Activated naive CD4-positive, alpha-beta T cell treated with Interleukin-2 at 50 U/mL for 16 hours (primary cell): ENCODE measurements at places on chromosomes 3 and 15.

DNA sequence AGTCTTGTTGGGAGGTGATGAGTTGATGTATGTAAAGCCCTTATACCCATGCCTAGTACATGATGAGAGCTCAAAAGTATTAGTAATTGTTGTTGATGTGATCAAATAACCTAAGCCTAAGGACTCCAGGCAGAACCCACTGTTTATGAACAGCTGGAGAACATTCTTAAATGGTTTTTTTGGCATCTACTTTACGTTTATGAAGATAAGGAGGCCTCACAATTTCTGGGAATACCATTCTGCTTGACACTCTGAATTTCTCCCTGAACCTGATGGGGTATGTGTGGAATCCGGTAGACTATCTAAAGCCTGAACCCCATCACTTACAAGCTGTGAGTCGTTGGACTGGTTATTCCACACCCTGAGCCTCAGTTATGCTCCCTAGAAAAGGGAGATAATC is 244.6 kb upstream of the WNT5A start:
- DNase-seq: no peak

DNA sequence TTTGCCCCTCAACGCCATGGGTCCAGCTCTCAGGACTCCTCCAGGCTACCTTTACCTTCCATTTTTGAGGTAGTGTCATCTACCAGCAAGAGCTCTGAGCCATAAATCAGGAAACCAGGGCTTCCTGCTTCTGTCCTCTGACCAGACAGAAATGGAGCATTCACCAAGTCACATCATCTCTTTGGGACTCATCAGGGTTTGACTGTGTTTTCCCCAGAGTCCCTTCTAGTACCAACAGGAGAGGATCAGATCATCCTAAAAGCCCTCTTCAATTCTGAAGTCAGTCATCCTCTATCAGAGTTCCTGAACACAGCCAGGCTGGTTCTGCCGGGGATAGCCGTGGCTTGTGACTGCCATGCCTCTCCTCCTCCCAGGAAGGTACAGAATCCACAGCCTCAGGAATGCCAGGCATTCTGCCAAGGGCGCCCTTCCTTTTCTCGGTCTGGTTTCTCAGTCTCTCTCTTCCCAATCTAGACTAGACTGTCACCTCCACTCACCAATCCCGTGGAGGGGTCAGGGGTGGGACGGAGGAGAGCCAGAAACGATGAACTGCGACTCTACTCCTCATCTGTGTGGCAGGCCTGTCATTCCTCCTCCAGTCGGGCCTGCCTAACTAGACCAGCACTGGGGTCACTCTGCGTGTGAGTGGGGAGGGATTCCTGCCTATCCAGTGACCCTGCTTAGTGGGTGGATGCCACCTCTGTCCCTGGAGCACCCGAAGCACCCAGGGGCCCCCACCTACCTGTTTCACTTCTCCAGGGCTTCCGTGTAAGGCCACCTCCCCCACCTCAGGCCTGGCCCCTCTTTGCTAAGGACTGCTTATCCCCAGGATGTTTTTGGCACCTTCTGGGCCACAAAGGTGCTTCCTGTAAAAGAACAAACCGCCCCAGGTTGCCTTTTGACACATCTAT is 30.9 kb downstream of the CCNL1 start:
- DNase-seq: peak; percentile 32

- DNase-seq: no peak
Measured at GRCh38 chr15:81863162-81863561, 182.7 kb downstream of the MEX3B start.

GRCh38 chr3:58564054-58564453 is 13.1 kb downstream of the FAM107A start:
- DNase-seq: no peak

GRCh38 chr15:80416702-80417101 is 12.5 kb downstream of the ARNT2 start:
- DNase-seq: no peak

DNA sequence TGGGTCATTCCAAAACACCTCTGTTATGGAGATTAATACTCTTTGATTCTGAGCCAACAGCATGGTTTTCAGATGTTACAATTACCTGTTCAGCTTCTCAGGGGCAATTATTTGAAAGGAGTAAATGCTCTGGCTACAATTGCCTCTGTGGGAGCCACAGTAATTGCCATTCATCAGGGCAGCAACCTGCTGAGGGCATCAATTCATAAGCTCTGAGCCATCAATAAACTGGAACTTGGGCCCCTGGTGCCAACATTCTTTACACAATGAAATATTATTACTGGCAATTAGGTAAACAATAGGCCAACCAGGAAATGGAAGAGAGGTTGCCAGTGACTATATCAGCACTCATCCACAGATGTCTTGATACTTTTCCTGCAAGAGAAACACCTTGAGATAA is 660.8 kb downstream of the MECOM start:
- no peak for DNase-seq

- no peak for DNase-seq
Measured at GRCh38 chr3:122324871-122325323, at the start of gene CSTA. CSTA (plus strand) TSS chr3:122325248; CDS start chr3:122325293, 45 bp downstream.

- DNase-seq: no peak
Measured at GRCh38 chr3:136547293-136547692, 204.9 kb downstream of the STAG1 start.

- no peak for DNase-seq
Measured at GRCh38 chr3:88767746-88768145, 339.7 kb upstream of the EPHA3 start.

- no peak for DNase-seq
Measured at GRCh38 chr3:117063930-117064329, 354.4 kb downstream of the TUSC7 start.

GRCh38 chr3:139307072-139307491 is 36.7 kb upstream of the MRPS22 start:
- DNase-seq: no peak

DNA sequence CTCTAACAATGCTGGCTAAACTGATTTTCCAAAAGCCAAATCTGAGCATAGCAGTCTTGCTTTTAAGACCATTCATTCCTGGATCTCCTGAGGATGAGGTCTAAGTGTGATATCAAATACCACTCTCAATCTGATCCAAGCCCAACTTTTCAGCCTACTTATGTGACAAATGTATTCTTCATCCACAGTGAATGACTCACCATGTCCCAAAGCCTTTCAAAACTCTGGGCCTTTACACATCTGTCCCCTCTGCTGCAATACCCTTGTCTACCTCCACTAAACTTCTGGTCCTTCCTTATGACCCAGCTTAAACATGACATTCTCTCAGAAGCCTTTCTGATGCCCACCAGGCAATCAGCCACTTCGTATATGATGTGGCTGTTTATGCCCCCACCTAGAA is 4.6 kb downstream of the ANAPC13 start:
- DNase-seq: no peak

GRCh38 chr3:170560296-170560695 is 25.6 kb downstream of the SLC7A14 start:
- DNase-seq: no peak

- DNase-seq: no peak
Measured at GRCh38 chr3:109224333-109224732, 87.8 kb downstream of the C3orf85 start.

DNA sequence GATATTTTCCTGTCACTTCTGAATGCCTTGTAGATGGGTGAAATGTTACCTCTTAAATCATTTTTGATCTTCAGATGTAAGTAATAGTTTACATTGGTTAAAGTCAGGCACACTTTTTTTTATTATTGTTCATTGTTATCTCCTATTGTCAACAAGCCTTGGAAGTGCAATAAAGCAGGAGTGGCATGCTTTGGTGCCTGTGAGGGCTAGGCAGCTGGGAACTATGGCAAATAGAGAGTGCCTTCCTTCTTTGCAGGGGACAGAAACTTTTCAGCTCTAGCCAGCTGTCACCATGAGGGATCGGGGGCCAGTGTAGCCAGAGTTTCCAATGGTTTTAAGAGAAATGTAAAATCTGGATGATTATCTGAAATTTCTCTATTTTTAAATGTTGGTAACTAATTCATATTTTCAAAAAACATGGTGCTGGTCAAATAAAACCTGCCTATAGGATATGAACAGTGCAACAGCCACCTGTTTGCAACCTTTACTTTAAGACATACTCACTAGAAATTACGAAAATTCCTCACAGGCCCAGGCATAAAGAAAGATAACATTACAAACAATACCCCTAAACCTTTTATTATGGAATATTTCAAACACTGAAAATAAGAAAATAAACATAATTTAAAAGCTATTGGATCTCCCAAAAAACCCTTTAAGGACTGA is 9.1 kb upstream of the SELENOK start:
- no peak for DNase-seq

- no peak for DNase-seq
Measured at GRCh38 chr3:162391301-162391700, 894.7 kb downstream of the OTOL1 start.

- peak; percentile 71 for DNase-seq
Measured at GRCh38 chr15:76994001-76994400, 925 bp upstream of the PSTPIP1 start.

- no peak for DNase-seq
Measured at GRCh38 chr15:68512052-68512451, 66.7 kb upstream of the CORO2B start.

DNA sequence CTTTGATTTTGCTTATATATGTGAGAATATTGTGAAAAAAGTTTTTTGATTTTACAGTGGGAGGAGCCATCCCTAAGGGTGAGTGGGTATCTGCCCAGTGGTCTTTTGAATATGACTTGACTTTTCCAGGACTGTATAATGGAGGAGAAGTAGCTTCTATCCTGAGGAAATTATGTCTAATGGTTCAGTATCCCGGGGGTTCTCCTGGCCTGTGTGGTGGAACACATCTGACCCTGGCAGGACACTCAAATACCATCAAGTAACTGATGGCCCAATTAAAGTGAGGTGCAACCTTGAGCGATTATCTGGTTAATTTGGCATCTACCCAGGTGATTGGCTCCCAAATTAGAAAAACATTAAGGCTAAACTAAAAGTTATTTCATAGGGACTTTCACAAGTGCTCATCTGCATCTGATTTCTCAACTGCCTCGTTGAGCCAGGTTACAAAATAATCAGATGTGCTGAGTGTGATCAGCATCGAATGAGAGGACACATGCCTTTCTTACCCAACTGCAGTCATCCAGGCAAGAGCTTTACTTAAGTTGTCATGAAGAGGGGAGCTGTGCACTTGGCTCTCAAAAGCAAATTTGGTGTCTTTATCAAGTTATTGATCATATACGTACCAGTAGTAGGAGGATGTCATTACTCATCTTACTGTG is 201.4 kb downstream of the IL5RA start:
- no peak for DNase-seq

DNA sequence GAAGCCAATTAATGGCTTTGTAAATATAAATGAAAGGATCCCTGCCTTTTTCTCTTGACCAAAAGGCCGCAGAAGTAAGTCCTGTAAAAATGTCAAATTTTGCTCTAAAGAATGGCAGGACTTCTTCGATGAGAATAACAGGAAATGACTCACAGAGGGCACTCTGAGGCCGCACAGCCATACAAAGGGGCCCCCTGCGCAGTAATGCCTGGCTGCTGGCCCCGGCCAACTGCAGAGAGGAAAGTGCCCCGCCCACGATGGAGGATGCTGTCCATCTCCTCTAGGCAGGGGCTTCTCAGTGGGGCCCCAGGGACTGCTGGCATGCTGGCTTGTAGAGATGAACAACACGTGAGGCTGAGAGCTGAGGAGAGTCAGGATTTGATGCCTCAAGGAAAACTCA is 18.1 kb upstream of the SCN10A start:
- peak; percentile 21 for DNase-seq

- DNase-seq: no peak
Measured at GRCh38 chr15:57460208-57460816, 84.0 kb downstream of the CGNL1 start.

DNA sequence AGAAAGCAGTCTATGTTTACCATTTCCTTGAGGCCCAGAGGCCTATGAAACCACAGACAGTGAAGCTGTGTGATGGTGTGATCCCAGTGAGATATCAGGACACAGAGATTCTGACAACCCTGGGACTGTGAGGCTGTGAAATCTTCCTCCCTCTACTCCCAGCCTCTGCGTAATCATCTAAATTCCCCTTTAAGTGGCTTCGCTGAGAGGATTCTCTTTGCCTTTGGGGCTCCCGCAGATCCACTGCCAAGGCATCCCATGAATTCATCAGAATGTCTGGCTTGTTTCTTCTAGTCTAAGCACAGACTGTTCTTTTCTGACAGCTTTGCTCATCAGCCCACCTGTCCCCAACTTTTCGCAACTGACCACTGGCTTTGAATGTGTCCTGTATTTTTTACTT is 901.2 kb upstream of the NR2F2 start:
- DNase-seq: no peak

- no peak for DNase-seq
Measured at GRCh38 chr3:197807969-197808587, 17.0 kb downstream of the LRCH3 start.

DNA sequence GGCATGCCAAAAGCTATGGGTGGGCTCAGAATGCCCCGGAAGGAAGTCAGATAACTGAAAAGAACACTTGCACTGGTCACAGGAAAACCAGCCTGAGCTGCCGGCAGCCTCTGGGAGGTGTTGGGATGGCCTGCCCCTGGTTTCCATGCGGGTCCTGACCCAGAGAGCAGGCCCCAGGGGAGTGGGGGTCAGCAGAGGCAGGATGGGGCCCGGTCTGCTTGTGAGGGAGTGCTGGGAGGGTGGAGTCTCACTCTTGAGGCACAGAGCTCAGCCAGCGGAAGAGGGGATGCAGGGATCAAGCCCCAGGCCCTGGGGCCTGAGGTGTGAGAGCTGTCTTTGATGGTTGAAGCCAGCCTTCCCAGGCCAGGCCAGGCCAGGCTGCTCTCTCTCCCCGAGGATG is 2.4 kb upstream of the RPUSD3 start:
- DNase-seq: no peak

DNA sequence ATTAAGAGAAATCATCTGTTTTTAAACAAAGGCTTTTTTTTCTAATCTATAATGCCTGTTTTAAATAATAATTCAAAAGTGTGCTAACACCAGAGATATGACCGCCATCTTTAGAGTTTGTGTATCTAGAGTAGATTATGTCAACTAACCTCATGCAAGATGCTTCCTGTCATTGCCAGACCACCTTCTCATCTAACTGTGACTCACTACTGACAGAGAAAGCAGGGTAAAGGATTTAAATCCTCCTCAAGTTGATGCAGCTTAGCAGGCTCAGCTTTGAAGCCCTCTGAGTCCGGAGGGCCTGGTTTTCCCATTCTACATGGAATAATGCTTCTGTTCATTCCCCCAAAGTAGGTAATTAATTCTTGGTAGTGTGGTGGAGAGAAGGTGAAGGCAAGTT is 108.5 kb downstream of the ECT2 start:
- DNase-seq: no peak

DNA sequence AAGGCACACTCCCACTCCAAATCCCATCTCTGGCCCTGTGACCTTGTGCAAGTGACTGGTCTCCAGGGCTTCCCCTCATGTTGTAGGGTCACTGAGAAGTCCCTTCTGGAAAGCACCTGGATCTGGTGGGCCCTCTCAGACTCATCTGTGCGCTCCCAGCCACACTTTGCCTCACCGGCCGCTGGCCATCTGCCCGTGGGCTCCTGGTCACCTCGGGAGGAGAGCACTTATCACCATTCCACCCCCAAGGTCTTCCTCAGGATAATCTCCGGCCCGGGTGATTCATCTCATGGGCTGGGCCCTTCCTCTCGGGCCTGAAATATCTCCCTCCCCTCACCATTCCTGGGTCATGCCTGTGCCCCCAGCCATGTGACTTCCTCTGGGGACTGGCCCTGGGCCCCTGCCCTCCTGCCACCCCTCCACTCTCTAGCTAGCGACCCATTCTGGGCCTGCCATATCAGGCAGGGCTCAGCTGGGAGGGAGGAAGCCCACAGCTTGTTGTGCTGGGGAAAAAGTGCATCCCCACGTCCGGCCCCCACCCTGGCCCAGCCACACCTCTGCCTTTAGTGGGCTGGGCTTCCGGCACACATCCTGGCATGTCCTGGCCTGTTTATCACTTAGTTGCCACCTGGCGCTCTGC is 10.6 kb upstream of the WNT7A start:
- DNase-seq: peak; percentile 35

- DNase-seq: no peak
Measured at GRCh38 chr3:127049393-127049792, 66.5 kb downstream of the PLXNA1 start.
